ENCODE measurements at places on chromosomes 16 and 17. TPM values are rescaled to one million over a fixed set of nuclear protein-coding genes. Genes with fewer than 3 reads are reported as not detected.

DNA sequence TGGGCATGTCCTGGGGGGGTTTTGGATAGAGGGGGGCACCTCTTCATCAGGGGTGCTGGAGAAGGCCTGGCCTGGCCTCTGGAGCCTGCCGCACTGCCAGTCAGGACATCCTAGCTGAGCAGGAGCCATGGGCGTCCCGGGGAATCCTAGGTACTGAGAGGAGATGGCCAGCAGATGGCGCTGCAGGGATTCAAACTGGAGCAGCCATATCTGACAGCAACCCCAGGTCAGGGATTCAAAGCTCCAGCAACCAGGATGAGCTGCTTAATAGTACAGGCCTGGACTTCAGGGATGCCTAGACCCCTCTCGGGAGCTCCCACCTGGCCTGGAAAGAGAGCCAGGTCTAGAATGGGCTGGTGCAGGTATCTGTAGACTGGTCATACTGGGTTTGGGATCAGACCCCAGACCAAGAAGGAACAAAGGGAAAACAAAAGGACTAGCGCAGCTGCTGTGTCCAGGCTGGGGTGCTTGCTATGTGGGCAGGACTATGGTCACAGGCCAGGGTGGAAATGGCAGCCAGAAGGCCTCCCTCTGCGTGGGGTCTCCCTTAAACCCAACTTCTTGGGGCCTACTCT, 306.9 kb upstream of the RBFOX1 start:
- peak; percentile 75 for DNase-seq

DNA sequence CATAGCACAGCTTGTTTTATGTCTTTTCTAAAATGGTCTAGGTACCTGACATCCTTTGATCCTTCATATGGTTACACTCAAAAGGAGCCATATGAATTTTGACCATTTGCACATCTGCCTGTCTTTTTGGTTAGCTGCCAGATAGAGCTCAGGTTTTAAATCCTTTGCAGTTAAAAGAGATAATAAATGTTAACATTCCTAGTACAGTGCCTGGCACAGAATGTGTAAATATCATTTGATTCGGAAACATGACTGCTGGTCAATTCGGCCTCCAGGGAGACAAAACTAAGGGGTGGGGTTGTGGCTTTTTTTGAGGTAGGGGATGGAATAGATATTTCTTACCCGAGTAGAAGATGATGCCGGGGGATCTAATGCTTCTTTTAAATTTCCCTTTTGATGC, 64.2 kb downstream of the FTO start:
- DNase-seq = no peak

- DNase-seq = no peak
Measured at GRCh38 chr17:49986396-49987289, 8.4 kb downstream of the DLX3 start.

DNA sequence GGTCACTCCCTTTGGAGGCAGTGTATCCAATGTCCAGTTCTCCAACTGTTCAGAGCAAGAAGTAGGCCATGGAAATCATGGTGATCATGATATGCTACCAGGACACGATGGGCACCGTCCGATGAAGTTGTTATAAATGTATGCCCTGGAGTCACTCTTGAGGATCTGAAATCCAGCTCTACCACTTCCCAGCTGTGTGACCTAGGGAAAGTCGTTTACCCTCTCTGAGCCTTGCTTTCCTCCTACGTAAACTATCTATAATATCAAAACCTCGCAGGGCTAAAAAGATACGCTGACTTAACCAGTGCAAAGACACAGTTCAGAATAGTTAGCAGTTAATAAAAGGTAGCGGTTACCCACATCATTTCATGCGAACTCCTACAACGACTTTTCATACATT, 194.2 kb downstream of the XYLT1 start:
- DNase-seq = no peak

DNA sequence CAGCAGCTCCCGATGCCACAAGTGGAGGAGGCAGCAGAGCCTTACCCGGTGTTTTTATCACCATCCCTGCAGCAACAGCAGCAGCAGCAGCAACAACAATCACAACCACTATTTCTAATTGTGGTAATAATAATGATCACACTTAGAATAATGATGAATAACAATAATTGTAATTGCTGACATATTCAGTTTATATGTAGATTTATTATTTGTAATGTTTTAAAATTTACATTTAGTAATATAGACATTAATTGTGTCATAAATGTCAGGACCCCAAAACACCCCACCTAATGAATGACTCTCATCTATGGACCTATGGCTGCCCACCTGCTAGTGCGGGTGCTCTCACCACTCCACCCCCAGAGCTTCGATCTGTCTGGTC, 170.0 kb downstream of the AHSP start:
- no peak for DNase-seq

ATAD5 gene
- total RNA-seq = 0.38 TPM

HAS3 gene
- 0.19 TPM for total RNA-seq

- no peak for DNase-seq
Measured at GRCh38 chr17:52181782-52182181, 23.3 kb upstream of the CA10 start.

DNA sequence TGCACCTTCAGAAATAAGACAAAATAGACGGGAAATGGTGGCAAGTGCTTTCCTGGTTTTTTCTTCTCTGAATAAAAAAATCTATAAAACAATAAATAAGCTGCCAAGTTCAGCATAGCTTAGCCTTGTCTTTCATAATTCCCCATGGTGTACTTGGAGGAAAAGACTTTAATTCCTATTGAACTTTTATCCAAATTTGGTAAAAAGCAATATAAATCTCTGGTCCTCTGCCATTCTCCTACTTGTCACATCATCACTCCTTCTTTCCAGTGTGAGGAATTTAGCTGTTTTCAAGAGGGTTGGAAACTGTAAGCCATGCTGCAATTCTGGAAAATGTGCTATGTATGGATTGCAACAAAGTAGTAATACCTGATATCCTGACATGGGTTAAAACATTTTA, 551.8 kb upstream of the KIF2B start:
- DNase-seq = no peak

GRCh38 chr17:37225465-37225864, 150.3 kb upstream of the C17orf78 start:
- DNase-seq = no peak

- no peak for DNase-seq
Measured at GRCh38 chr17:66114609-66115008, 77.3 kb downstream of the CEP112 start.

DNA sequence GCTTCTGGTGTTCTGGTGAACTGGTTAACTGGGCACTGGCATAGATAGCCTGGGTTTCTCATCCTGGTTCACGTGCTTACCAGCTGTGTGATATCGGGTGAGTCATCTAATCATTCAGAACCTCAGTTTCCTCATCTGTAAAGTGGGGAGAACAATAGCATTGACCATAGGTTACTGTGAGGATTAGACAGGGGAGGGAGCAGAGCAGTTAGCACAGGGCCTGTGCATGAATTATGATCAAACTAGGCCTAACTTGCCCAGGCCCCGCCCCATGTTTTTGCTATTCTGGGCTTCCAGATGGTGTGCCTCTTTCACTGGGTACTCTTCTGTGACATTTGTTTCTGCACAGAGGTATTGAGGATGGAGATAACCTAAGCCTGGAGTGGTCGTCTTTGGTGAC, 4.6 kb upstream of the KLHL36 start:
- DNase-seq = no peak

GRCh38 chr17:59638553-59638952, 18.9 kb downstream of the CLTC start:
- no peak for DNase-seq

MT1F gene
- 2.1 TPM for total RNA-seq

- no peak for DNase-seq
Measured at GRCh38 chr16:578232-578869, 8.6 kb downstream of the PIGQ start.

DNA sequence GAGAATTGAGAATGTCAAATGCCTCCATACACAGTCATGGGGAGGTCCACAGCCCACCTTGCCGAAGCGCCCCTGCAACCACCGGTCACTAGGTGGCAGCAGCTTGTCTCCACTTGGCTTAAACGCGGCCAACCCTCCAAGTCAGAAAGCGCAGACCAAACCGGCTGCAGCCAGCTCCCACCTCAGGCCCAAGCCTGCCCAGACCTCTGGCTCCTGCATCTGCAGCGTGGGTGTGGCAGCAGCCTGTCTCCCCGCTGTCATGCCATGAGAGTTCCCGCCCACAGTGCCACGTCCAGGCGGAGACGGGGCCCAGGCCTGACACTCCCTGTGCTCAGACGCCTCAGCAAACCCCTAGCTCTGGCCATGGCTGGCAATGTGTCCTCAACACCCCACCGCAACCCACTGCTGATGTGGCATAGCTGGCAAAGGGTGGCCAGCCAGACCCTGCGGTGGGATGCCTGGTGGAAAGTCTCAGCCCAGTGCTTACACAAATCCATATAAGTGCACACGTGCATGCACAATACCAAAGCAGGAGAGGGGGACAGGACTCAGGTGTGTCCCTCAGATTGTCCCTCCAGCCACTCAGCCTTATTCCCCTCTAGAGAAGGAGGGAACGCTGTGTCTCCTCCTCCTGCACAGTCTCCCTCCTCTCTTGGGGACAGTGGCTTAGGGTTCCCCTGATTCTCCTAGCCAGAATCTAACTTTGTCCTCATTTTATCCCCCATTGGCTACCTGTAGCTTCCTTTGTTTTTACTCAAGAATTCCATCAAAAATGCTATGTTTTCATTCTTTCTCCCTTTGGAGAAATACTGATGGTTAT, 10.9 kb downstream of the COPZ2 start:
- peak; percentile 90 for DNase-seq

SNX20 gene
- total RNA-seq = 0.62 TPM

DNA sequence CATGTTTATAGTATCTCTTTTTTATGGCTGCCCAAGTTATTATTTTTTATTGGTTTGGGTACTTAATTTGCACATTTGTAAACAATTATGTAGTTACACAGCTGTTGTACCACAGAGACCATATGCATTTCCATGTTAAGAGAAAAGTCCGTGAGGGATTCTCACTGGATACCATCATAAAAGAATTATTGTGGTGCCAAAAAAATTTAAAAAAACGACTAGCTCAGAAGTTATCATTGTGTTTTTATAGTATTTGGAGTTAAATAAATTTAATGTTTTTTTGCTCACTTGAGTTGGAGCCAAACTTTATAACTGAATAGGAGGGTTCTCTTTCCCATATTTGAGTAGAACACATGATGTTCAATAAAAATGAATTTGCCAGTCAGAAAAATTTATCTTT, 618.7 kb downstream of the WWOX start:
- no peak for DNase-seq

SDK2 gene
- total RNA-seq = 1.0 TPM

DNA sequence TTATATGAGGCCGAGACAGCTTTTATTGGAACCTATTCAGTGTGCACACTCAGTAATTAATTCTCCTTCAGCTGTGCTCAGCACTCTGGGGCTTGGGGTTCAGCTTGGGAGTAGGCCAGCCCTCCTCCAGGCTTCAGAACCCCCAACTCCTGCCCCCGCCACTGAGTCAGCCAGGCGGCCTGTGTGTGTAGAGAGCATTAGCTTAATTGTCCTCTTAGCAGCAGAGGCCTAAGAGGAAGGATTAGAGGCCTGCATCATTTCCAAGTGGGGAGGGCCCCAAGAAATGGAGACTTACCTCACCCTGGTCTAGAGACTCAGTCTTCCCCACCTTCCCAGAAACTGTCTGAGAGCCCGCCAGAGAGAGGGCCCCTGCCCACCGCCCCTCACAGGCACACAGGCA, 772 bp downstream of the PRSS53 start:
- no peak for DNase-seq

DNA sequence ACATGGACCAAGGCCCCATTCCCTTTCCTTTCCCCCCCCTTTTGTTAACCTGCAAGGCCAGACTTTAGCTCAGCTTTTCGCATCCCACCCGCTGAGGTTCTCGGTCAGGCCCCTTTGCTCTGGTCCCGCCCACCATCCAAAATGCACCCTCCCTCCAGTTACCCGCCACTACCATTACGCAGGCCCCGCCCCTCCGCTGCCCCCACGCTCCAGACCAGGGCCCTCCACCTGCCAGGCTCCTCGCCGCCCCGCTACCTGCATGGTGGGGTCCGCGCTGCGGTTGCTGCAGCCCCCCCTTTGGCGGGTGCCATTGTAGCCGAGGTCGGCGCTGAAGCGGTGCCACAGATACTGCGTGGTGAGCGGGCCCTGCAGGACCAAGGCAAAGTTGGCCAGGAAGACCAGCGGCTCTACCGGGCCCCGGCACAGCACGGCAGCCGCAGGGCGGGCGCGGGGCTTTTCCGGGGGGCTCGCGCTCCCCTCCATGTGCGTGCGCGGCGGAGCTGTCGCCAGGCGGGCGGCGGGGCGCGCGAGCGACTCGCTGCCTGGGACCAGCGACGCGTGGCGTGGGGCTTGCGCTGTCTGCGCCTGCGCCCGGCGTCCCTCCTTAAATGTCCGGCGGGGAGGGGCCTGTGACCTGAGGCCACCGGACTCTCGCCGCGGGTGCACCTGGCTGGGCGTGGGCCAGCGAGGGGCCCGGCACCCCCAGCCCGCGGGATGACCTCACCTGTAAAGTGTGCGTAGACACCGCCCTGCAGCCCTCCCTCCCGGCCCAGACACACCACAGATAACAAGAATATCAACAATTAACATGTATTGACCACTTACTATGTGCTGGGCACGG, at the start of gene SLC46A1:
Gene SLC46A1, minus strand, starts transcription at position 581 of the 841 bp plus-strand sequence. Its CDS starts 98 bp downstream, at position 483.
- peak; percentile 79 for DNase-seq

DNA sequence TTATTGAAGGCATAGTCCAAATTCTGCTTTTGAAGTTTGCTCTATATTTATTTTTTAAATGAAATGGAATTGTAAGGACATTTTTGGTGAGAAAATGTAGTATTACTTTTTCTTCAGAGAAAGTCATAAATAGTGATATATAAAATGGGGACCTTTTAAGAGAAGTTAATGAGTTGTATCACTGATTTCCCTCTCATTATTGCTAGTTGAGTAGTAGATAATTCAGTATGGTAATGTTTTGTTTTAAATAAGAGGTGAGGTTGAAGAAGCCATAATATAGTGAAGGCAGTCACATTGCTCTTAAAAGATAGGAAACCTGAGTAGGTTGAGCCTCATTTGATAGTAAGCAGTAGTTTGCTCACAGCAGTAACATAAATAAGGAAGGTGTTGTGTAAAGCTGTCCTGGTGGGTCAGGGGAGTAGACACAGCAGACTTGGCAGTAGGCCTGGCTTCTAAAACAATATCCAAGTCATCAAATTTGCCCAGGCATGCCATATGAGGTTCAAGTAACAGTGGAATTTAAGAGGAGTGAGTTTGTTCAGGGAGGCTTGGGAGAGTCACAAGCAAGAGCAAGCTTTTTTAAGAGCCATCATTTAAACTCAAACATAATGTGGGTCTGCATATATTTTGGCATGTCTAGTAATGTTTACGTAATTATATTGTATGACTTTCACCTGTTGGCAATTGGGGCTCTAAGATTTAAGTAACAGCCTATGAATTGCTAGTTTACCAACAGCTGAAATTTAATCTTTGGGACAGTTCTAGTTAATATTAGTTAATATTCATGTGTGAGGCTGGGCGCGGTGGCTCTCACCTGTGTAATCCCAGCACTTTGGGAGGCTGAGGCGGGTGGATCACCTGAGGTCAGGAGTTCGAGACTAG, 6.5 kb downstream of the NFATC3 start:
- DNase-seq = no peak

NPW gene
- not detected for total RNA-seq

CNEP1R1 gene
- 16.1 TPM for total RNA-seq
